ENCODE measurements at places on chromosomes 5 and 9. TPM values are rescaled to one million over a fixed set of nuclear protein-coding genes. Genes with fewer than 3 reads are reported as not detected.

MUSK gene
- not detected for total RNA-seq

OBP2B gene
- not detected for total RNA-seq

F2RL2 gene
- total RNA-seq: not detected

RLN1 gene
- total RNA-seq: 2.3 TPM

DNA sequence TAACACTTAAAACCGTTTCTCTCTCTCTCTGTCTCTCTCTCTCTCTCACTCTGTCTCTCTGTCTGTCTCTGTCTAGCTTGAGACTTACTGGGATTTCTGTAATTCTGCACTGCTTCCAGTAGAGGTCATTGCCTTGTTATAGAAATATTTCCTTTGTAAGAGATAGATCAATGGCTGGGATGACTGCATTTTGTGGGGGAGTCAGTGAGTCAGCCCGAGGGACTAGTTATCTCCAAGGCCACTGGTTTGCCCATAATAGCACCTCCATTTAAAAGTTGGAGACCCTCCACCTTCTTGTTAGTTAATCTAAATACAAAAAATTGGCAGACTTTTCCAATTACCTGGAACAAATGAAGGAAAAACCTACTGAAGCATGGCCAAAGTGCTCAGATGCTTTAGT is 547.2 kb downstream of the LRRC70 start:
- H3K4me1 ChIP-seq: no peaks in the 10 kb centered on the region
- H3K4me3 ChIP-seq: no peak overlapping the region
- H3K27me3 ChIP-seq: no peaks in the 10 kb centered on the region

GRCh38 chr5:77993141-77993854 is 217.2 kb upstream of the TBCA start:
- no peaks in the 10 kb centered on the region for H3K4me1 ChIP-seq
- DNase-seq: no peak
- no peaks in the 10 kb centered on the region for H3K27me3 ChIP-seq
- peaks cover 4% of the 10 kb centered on the region for H3K36me3 ChIP-seq
- no peak overlapping the region for H3K27ac ChIP-seq

DNA sequence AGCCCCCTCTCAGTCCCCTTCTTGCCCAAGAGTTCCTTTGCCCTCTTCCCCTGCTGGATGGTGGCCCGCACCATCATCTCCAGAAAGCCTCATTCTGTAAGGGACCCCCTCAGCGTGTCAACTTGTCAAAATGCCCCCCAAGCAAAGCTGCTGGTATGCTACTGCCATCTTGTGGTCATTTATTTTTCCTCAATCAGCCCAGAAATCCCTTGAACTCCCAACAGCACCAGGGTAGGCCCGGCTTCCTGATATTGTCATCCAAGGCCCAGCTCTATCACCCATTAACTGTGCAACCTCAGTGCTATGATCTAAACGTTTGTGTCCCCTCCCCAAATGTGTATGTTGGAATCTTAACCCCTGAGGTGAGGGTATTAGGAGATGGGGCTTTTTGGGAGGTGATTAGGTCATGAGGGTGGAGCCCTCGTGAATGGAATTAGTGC is 53.2 kb upstream of the FBXW11 start:
- no peak for DNase-seq
- H3K4me1 ChIP-seq: peaks cover 9% of the 10 kb centered on the region
- H3K36me3 ChIP-seq: peaks cover 56% of the 10 kb centered on the region
- H3K4me3 ChIP-seq: no peak overlapping the region
- no peaks in the 10 kb centered on the region for H3K27me3 ChIP-seq
- no peak overlapping the region for H3K27ac ChIP-seq

- DNase-seq: peak; percentile 27
- H3K27ac ChIP-seq: peak overlapping the region; percentile 71
- no peaks in the 10 kb centered on the region for H3K27me3 ChIP-seq
- H3K4me3 ChIP-seq: peak overlapping the region; percentile 27
Measured at GRCh38 chr5:151195622-151196021, 28.3 kb downstream of the CCDC69 start.

- H3K4me3 ChIP-seq: no peak overlapping the region
- peaks cover 11% of the 10 kb centered on the region for H3K4me1 ChIP-seq
- H3K27me3 ChIP-seq: peaks cover 21% of the 10 kb centered on the region
- no peak overlapping the region for H3K27ac ChIP-seq
- no peaks in the 10 kb centered on the region for H3K36me3 ChIP-seq
Measured at GRCh38 chr5:150081541-150082283, 4.6 kb downstream of the CSF1R start.

DNA sequence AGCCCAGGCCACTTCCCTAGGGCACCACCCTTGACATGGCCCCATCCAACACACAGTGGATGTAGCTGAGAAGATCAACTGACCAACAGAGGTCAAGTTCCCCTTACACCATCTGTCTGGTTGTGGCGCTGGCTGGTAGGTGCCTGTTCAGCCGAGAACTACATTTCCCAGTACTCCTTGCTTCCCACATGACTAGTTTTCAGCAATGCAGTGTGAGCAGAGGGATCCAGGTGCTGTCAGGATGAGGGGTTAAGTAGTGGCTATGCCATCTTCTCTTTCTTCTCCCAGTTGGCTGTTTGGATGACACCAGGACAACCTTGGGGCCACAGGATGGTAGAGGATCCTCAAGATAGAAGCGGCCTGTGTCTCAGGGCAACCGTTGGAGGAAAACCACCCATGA is 48.6 kb upstream of the SH3PXD2B start:
- no peak overlapping the region for H3K4me3 ChIP-seq
- H3K4me1 ChIP-seq: no peaks in the 10 kb centered on the region
- peaks cover 5% of the 10 kb centered on the region for H3K27me3 ChIP-seq
- H3K27ac ChIP-seq: no peak overlapping the region

DNA sequence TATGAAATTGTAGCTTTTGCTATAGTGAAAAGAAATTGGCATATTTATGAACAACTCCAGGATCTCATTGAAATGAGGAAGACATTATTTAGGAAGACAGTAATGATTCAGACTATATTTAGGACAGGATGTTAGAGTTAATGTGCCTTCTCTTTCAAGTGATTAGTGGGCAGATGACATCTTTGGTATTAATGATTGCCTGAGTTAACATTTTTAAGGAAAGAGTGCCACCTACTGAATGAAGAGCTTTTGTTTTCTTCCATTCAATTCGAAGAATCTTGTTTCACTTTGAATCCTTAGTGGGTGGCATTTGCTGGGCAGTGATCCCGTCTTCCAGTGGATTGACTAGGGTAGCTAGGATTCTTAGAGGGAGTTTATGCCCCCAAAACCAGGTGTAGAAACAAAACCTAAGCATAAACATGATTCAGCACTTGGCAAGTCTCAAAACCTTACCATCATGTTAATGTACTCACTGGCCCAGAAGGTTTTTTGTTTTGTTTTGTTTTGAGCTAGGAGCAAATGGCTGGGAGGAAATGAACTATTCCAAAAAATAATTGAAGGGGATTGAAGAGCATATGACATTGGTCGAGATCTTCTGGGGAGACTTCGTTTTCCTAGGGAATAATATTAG is 23.2 kb downstream of the MAP3K1 start:
- H3K36me3 ChIP-seq: no peaks in the 10 kb centered on the region
- peak overlapping the region; percentile 68 for H3K27ac ChIP-seq
- peaks cover 59% of the 10 kb centered on the region for H3K4me1 ChIP-seq
- no peak for DNase-seq
- H3K27me3 ChIP-seq: no peaks in the 10 kb centered on the region

DNA sequence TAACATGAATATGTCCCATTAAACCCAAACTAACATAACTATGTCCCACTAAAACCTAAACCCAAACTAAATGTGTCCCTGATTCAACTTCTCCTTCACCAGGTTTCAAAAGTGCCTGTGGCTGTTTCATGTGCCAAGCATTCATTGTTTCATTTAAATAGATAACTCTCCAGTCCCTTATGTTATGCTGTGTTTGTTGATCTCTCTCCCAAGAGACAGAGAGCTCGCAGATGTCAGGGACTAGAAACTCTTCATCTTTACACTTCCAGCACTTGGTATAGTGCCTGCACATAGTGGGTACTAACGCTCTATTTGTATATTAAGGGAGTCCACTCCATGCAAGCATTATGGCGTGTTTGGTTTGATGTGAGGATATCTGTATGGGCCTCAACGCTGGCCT is 118.0 kb downstream of the GPBP1 start:
- no peaks in the 10 kb centered on the region for H3K4me1 ChIP-seq
- DNase-seq: no peak
- no peak overlapping the region for H3K27ac ChIP-seq
- no peaks in the 10 kb centered on the region for H3K36me3 ChIP-seq
- H3K27me3 ChIP-seq: no peaks in the 10 kb centered on the region
- no peak overlapping the region for H3K4me3 ChIP-seq

GRCh38 chr9:15843316-15843715 is 290.5 kb downstream of the CCDC171 start:
- no peak overlapping the region for H3K4me3 ChIP-seq
- no peaks in the 10 kb centered on the region for H3K27me3 ChIP-seq
- H3K27ac ChIP-seq: no peak overlapping the region
- no peaks in the 10 kb centered on the region for H3K4me1 ChIP-seq
- DNase-seq: no peak
- no peaks in the 10 kb centered on the region for H3K36me3 ChIP-seq

GRCh38 chr9:114969269-114969668 is 38.9 kb upstream of the TNFSF8 start:
- no peaks in the 10 kb centered on the region for H3K36me3 ChIP-seq
- no peak overlapping the region for H3K27ac ChIP-seq
- H3K4me1 ChIP-seq: peaks cover 23% of the 10 kb centered on the region
- H3K27me3 ChIP-seq: no peaks in the 10 kb centered on the region
- no peak for DNase-seq
- no peak overlapping the region for H3K4me3 ChIP-seq

GRCh38 chr9:112784020-112784785 is 33.6 kb downstream of the SNX30 start:
- no peak overlapping the region for H3K27ac ChIP-seq
- no peaks in the 10 kb centered on the region for H3K27me3 ChIP-seq

- H3K36me3 ChIP-seq: no peaks in the 10 kb centered on the region
- H3K4me3 ChIP-seq: no peak overlapping the region
- no peaks in the 10 kb centered on the region for H3K27me3 ChIP-seq
- no peak overlapping the region for H3K27ac ChIP-seq
- no peak for DNase-seq
Measured at GRCh38 chr9:118503236-118503635, 799.0 kb downstream of the TLR4 start.

GRCh38 chr5:140295414-140295813 is 7.5 kb downstream of the PFDN1 start:
- peaks cover 44% of the 10 kb centered on the region for H3K4me1 ChIP-seq
- no peak overlapping the region for H3K4me3 ChIP-seq
- DNase-seq: peak; percentile 31
- H3K27me3 ChIP-seq: no peaks in the 10 kb centered on the region
- H3K27ac ChIP-seq: no peak overlapping the region

- H3K27me3 ChIP-seq: no peaks in the 10 kb centered on the region
- no peaks in the 10 kb centered on the region for H3K4me1 ChIP-seq
- no peaks in the 10 kb centered on the region for H3K36me3 ChIP-seq
- DNase-seq: no peak
Measured at GRCh38 chr9:16197578-16198370, 644.9 kb downstream of the CCDC171 start.

- DNase-seq: no peak
- H3K27ac ChIP-seq: no peak overlapping the region
- H3K4me1 ChIP-seq: no peaks in the 10 kb centered on the region
- peaks cover 5% of the 10 kb centered on the region for H3K27me3 ChIP-seq
- no peak overlapping the region for H3K4me3 ChIP-seq
- no peaks in the 10 kb centered on the region for H3K36me3 ChIP-seq
Measured at GRCh38 chr5:112294126-112294525, 125.0 kb downstream of the EPB41L4A start.

DNA sequence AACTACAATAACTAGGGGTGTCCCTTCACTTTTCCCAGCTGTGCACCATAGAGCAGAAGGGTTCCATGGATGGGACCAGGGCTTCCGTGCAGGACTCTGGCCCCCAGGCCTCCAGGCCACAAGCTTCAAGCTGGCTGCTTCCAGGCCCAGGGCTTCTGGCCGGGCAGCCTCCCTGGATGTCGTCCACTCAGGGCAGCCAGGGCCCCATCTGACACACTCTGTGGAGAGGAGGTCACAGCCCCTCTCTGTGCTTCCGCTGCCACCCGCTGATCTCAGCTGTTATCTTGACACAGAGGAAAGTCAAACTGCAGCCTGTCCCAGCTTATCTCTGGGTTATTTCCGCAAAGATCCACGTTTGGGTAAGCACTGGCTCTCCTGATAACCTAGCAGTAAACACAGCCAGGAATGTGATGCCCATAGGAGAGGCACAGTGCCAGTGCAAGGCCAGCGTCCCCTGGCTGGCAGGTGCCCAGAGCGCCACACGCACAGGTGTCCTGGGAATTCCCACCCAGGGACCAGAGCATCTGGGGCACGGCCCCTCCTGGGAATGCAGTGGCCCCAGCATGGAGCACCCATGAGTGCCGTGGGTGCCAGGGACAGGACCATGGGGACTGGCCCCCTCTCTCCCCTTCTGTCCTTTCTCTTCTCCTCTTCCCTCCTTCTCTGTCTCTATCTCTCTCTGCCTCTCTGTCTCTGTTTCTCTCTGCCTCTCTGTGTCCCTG is 15.6 kb upstream of the SLC6A19 start:
- no peak overlapping the region for H3K27ac ChIP-seq
- no peaks in the 10 kb centered on the region for H3K36me3 ChIP-seq
- no peaks in the 10 kb centered on the region for H3K4me1 ChIP-seq
- DNase-seq: no peak

DNA sequence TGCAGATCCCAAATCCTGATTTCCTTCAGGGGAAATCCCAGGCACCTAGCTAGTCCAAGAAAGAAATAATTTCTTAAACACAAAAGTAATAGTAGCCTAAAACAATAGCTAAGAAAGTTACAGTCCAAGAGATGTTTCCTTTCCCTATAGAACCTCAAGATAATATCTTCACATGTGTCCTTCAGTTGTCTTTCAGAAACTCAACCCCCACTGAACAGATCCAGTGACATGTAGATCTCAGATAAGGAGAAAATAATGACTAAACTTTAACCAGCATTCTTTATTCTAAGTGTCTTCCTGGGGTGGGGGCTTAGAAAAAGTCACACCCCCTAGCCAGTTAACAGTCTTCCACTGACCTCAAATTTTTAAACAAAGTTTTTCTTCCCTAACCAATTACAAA is 131.3 kb upstream of the ADRA1B start:
- H3K4me3 ChIP-seq: no peak overlapping the region
- no peaks in the 10 kb centered on the region for H3K36me3 ChIP-seq
- DNase-seq: no peak
- peaks cover 12% of the 10 kb centered on the region for H3K4me1 ChIP-seq
- H3K27ac ChIP-seq: no peak overlapping the region
- H3K27me3 ChIP-seq: peaks cover 26% of the 10 kb centered on the region

- H3K27ac ChIP-seq: no peak overlapping the region
- peaks cover 11% of the 10 kb centered on the region for H3K4me1 ChIP-seq
- DNase-seq: no peak
- no peaks in the 10 kb centered on the region for H3K36me3 ChIP-seq
- peaks cover 10% of the 10 kb centered on the region for H3K27me3 ChIP-seq
Measured at GRCh38 chr5:97097326-97098230, 44.8 kb downstream of the LIX1 start.

- H3K4me3 ChIP-seq: peak overlapping the region; percentile 80
- H3K27me3 ChIP-seq: no peaks in the 10 kb centered on the region
- H3K27ac ChIP-seq: peak overlapping the region; percentile 98
Measured at GRCh38 chr5:81006947-81007636, 46.9 kb downstream of the RASGRF2 start.

- peaks cover 72% of the 10 kb centered on the region for H3K36me3 ChIP-seq
- no peaks in the 10 kb centered on the region for H3K27me3 ChIP-seq
- DNase-seq: no peak
- peak overlapping the region; percentile 84 for H3K27ac ChIP-seq
- peaks cover 61% of the 10 kb centered on the region for H3K4me1 ChIP-seq
- H3K4me3 ChIP-seq: no peak overlapping the region
Measured at GRCh38 chr9:89379508-89380115, 61.3 kb downstream of the SECISBP2 start.
